ENCODE measurements at places on chromosomes 13 and 19. TPM values are rescaled to one million over a fixed set of nuclear protein-coding genes. Genes with fewer than 3 reads are reported as not detected.

Gene AP1M1
- total RNA-seq, result 120 TPM

Gene CNMD
- total RNA-seq, result not detected

Gene ZNF283
- 5.8 TPM for total RNA-seq

Gene NOTCH3
- total RNA-seq, result 0.04 TPM

Gene RXFP2
- not detected for total RNA-seq

Gene PCDH9
- 0.09 TPM for total RNA-seq

Gene PDX1
- total RNA-seq, result not detected

GRCh38 chr13:99565478-99566124, 64.3 kb downstream of the TM9SF2 start:
- DNase-seq, result no peak

DNA sequence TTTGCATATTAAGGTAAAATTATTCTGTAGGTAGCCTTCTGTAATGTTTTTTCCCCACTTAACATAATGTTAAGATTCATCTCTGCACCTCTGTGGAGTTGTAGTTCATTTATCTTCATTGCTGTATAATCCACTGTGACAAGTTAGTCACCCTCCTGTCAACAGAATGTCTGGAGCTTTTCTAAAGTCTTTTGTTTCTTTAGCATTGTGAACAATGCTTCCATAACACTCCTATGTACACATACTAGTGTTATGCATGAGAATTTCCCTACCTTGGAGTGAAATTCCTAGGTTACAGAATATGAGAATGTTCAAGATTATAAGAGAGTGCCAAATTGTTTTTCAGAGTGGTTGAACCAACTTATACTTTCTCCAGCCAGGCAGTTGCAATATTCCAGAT, 113.5 kb downstream of the COG6 start:
- DNase-seq, result no peak

DNA sequence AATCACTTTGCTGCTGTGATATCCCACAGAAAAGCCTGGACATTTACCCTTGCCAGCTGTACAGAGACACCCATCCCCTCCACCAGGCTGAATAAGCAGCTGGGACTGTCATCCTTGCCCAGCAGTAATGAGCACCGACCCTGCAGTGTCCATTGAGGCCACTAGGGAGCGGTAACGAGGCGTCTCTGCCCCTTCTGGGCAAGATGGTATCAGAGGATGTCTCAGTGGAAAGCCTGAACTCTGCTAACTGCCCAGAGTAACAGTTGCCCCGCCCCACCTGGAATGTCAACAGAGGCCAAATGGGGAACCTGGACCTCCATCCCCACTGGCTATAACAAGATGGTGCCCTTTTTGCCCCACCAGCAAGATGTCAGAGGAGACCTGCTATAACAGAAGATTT, 22.8 kb upstream of the CEACAM20 start:
- no peak for DNase-seq

- DNase-seq, result no peak
Measured at GRCh38 chr13:101576455-101576854, 124.0 kb downstream of the ITGBL1 start.

- DNase-seq, result no peak
Measured at GRCh38 chr19:4654437-4655361, 15.4 kb downstream of the TNFAIP8L1 start.

- DNase-seq, result no peak
Measured at GRCh38 chr13:51478418-51479198, 25.8 kb upstream of the INTS6 start.

- DNase-seq, result no peak
Measured at GRCh38 chr13:102788683-102789082, 10.1 kb downstream of the POGLUT2 start.

- DNase-seq, result no peak
Measured at GRCh38 chr13:33296793-33297425, 11.4 kb upstream of the STARD13 start.

DNA sequence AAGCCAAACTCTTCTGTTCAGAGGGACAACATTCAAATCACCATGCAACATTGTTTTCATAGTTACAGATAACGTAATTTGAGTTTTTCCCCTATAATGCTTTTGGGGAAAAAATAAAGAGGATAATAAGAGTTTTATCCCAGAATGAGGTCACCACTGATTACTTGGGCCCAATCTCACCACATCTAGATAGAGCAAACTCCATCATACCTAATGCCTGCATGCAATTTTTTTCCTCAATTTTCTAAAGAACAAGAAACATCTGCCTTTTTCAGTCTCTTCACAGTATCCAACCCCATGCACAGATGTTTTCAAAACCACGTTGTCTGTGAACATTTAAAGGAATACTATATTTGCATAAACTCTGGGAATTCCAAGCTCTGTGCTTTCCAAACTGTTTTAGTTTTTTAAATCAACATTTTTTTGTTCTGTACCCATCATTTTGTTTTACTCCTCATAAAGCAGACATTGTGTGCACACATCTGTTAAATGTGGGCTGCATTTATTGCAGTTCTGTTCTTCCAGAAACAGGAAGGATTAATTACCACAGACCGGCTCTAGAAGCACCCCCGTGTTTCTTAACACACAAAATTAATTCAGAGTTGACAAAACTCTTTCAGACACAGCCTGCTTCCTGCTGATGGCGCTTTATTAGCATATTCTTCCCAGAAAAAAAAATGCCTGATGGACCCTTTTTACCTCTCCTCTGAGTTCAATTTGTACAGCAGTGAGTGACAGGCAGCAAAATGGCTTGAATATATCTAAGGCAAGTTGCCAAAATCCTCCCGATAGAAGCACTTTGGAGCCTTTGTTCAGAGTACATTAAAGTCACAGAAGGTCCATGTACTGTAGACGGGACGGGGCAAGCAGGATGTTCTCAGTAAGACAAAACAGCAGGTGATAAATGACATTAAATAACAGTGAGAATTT, 1171.9 kb downstream of the EFNB2 start:
- no peak for DNase-seq

DNA sequence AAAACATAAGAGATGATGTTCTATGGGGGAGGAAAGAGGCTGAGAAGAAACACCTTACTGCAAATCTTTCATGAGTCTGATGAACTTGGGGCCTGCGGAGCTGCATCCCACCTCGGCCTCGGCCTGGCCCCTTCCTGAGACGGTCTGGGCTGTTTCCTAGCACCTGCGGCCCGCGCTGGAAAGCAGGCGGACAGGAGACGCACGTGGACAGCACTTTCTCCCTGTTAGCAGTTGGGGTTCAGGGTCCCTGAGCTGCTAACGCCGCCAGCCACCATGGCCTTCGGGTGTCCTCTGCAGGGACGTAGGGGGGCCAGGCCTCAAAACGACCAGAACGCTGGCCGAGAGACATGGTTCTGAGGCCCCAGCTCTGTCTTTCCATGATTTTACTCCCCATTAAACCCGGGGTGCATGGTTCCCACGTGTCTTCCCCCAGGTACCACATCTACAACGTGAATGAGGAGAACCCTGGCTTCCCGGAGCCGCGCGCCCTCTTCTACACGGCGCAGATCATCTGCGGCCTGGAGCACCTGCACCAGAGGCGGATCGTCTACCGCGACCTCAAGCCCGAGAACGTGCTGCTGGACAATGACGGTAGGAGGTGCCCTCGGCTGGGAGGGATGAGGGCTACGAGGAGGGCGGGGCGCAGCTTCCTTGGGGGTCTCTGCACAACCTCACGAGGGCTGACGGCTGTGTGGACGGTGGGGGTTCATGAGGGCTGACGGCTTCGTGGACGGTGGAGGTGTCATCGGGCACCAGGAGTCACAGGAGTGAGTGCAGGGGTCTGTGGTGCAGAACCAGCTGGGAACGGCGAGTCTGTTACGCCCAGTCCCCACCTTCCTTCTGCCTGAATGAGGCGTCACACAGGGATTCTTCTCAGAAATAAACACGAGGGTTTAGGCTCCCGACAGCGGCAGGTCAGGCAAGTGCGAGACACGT, 4.3 kb downstream of the GRK1 start:
- no peak for DNase-seq

- DNase-seq, result no peak
Measured at GRCh38 chr13:25920931-25921330, 130.9 kb downstream of the SHISA2 start.

- DNase-seq, result no peak
Measured at GRCh38 chr19:13954185-13954584, 1.9 kb downstream of the DCAF15 start.

GRCh38 chr13:45941261-45941660, 89.7 kb upstream of the SIAH3 start:
- DNase-seq, result no peak
